Fibroblast of gingiva (primary cell): ENCODE measurements at places on chromosomes 11 and 22.

GRCh38 chr11:69138265-69138664, 17.5 kb upstream of the SMIM38 start:
- peak; percentile 21 for DNase-seq

- DNase-seq = peak; percentile 94
Observed at GRCh38 chr22:45537734-45538181, 35.1 kb downstream of the FBLN1 start.

GRCh38 chr11:1340111-1340510, 30.7 kb upstream of the TOLLIP start:
- DNase-seq = no peak

GRCh38 chr11:129695571-129696308, 119.9 kb upstream of the TMEM45B start:
- no peak for DNase-seq
